Bronchial epithelial cell (primary cell): ENCODE measurements at places on chromosomes 3 and 15.

GRCh38 chr3:38600551-38600950 is 48.9 kb downstream of the SCN5A start:
- DNase-seq, result no peak

- no peak for DNase-seq
Measured at GRCh38 chr3:61975936-61976335, 397.4 kb downstream of the FEZF2 start.

- no peak for DNase-seq
Measured at GRCh38 chr3:56855856-56856512, 54.2 kb upstream of the ARHGEF3 start.

DNA sequence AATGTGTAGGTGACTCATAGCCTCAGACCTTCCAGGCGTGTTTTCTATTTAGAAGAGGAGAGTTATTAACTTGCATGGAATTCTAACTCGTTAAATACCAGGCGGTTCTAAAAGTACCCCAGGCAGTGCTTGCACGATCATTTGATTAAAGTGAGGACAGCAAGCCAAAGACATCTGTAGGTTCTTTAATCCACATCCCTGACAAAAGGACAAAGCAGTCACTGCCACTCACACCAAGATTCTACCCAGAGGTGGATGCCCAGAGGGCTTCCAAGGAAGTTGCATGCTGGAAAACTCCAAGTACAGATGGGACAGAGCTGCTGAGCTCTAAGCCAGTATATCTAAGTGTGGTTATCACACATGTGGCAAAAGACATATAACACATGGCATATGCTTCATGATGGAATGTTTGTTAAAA is 372.1 kb downstream of the ROBO2 start:
- DNase-seq, result no peak

GRCh38 chr15:43702174-43702573 is 8.5 kb downstream of the CKMT1A start:
- DNase-seq, result no peak

GRCh38 chr3:153573481-153573880 is 411.5 kb downstream of the RAP2B start:
- DNase-seq, result no peak

DNA sequence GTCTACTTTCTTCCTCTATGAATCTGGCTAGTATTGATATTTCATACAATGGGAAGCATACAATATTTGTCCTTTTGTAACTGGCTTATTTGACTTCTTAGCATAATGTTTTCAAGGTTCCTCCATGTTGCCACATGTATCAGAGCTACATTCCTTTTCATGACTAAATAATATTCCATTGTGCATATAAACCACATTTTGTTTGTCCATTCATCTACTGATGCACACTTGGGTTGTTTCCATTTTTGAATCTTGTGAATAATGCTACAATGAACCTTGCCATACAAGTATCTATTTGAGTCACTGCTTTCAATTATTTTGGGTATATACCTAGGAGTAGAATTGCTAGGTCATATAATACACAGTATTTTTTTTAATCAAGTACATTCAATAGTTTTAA is 38.0 kb downstream of the OSBPL10 start:
- peak; percentile 17 for DNase-seq

DNA sequence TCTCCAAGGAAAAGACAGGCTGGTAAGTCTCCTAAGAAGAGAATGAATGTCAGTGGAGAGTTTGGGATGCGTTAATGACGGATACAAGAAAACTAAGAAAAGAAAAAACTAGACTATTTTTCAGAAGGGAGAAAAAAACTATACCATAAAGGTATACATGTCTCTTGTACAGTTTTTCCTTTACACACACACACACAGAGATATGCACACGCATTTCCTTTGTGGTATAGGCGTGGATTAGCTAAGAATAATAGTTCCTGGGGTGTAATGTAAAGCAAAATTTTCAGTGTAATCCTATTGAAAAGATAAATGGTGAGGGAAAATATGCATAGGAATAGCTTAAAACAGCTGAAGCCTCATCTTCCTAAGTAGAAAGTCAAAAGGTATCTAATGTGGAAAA is 36.3 kb downstream of the GABPB1 start:
- no peak for DNase-seq

DNA sequence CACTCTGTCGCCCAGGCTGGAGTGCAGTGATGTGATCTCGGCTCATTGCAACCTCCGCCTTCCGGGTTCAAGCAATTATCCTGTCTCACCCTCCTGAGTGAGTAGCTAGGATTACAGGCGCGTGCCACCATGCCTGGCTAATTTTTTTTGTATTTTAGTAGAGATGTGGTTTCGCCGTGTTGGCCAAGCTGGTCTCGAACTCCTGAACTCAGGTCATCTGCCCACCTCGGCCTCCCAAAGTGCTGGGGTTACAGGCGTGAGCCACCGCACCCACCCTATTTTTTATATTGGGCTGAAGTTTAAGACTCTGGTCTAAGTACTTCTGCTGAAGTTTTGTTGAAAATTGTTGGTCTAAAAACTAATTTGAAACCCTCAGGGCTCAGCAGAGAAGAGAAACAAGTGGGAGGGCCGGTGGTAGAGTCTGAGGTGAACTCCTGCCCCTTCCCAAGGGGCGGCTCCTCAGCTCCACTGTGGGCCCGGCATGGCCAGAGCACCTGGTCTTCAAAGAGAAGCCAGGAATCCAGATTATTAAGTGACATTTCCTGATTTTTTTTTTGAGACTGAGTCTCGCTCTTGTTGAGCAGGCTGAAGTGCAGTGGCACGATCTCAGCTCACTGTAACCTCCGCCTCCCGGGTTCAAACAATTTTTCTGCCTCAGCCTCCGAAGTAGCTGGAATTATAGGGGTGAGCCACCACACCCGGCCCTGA is 4.0 kb downstream of the HDAC11 start:
- DNase-seq, result no peak

GRCh38 chr3:160427832-160428424 is 21.7 kb downstream of the TRIM59 start:
- DNase-seq, result no peak

DNA sequence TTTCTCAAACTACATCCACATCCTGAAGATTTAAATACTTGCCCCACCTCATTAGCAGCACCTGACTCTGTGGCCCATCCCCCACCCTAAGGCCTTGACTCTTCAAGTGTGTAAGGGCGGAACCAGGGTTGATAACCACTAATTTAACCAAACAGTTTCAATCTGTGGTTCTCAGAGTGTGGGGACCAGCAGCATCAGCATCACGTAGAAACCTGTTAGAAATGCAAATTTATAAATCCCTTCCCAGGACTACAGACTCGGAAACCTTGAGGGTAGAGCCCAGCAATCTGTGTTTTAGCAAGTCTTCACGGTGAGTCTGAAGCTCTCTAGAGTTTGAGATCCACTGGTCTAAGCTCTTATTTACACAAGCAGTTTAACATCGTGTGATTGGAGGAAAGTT is 12.4 kb downstream of the GNB4 start:
- DNase-seq, result no peak

- peak; percentile 97 for DNase-seq
Measured at GRCh38 chr15:62896969-62897486, 145.5 kb upstream of the TPM1 start.

GRCh38 chr3:122962149-122962548 is 65.4 kb downstream of the SEMA5B start:
- no peak for DNase-seq

DNA sequence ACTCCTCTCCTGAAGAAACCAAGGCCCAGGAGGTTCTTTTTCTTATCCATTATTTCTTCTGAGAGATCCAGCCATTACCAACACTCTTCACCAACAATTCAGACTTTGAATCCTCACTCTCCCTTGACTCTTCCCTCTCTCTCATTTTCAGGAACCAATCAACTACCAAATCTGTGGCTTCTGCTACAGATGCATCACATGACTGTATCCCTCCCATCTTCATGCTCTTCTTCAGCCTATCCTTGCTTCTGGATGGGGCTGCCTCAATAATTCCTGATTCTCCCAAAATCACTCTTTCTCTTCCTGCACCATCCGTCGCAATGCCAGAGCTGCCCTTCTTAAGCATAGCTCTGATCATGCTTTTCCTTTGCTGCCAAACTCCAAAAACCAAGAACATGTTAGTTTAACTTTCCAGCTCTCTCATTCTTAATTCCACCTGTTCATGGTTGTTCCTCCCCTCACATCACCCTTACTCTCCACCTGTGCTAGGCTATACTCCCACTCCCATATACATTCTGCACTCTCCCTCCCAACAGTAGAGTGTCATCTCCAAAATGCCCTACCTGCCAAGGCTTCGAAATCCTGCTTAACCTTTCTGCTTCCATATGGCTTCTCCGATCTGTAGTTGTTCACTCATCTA is 13.5 kb downstream of the PLD1 start:
- no peak for DNase-seq

DNA sequence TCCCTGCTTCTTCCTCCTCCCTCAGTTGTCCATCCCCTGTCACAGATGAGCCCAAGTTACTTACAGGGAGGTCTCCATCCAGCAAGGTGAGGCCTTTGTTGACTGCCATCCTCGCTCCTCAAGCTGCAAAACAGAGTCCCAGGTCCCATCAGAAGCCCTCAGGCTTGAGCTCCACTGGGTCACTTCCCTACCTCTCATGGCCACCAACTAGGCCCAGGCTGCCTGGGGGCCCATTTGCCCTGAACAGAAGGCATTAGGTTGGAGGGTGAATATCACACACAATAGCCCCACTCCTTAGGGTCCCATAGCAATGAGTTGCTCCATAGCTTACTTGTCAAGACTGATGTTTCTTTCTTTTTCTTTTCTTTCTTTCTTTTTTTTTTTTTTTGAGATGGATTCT is 1.8 kb downstream of the PLIN1 start:
- no peak for DNase-seq

DNA sequence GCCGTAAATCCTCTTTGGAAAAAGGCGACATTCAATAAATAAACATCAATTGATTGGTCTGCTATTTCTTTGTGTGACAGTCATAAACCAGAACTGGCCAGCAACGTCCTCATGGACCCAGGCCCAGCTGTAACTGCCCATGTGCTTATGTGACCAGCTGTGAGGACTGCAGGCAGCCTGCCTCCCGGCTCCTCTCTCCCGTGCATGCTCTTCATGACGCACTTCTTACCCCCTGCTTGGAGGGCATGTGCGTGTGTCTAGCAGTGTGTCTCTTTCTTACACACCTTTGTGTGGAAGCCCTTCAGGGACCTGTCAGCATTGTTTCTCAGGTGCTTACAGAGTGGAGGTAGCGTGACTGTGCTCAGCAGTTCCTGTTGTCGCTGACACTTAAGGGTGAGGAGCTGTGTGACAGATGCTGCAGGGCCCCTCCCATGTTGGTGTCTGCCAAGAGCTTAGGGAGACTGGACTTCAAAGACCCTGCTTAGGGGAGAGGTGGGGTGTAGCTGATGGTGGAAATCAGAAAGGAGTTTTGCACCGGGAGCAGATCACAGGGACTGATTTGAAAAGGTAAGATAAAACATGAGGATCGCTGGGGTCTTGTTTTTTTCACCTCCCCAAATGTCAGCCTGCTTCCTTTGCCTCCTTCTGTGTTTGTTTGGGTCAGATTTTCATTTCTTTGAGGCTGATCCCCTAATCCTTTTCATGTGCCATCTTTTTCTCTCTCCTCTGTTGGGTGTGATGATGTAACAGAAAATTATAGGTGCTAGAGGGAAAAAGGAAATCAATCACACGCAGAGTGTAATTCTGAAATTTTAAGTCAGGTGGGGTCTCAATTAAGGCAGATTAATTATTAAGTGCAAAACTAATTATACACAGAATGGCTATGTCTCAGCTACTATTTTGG is 2.1 kb downstream of the PODXL2 start:
- DNase-seq, result no peak

GRCh38 chr3:141368062-141368924 is at the start of gene ZBTB38:
ZBTB38 (plus strand) TSS chr3:141368504; CDS start chr3:141442389, 73,885 bp downstream.
- peak; percentile 85 for DNase-seq

DNA sequence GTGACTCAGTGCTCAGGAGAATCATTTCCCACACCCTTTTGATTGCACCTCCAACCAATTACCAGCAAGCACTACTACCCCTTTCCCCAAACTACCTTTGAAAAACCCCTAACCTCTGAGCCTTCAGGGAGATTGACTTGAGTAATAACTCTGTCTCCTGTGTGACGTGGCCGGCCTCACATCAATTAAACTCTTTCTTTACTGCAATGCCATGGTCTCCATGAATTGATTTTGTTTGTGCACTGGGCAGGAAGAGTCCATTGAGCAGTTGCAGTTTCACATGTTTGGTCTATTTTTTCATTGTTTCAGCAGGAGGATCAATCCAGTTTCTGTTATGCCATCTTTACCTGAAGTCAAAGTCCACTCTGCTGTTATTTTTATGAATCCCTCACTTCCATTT is 32.4 kb downstream of the SCN11A start:
- no peak for DNase-seq

DNA sequence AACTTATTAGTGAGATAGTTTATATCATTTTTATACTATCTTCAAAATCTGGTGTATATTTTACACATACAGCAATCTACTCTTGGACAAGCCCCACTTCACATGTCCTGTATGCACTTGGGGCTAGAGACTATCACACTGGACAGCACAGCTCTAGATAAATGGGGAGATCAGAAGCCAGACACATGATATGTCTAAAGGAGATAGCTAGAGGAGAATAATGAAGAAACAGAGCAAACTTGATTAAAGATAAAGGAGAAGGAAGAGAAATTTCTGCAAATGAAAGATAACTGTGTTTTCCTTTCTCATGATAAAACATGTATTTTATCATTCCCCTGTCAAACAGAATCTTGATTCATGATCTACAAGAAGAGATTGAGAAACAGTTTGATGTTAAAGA is 13.0 kb downstream of the CPA3 start:
- DNase-seq, result no peak

DNA sequence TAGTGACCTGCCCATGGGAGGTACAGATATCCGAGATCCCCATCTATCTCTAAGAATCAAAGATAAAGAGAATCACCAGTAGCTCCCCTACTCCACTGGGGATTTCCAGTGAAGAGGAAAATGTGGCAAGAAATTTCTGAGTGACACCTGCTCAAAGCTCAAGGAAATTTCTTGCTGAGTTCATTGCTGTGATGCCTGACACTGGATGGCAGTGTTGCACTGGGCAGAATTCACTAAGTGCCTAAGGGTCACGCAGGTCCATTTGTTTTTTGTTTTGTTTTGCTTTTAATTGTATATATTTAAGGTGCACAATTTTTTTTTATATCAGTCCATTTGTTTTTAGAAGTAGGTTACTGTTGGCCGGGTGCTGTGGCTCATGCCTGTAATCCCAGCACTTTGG is 109.5 kb upstream of the KCNAB1 start:
- DNase-seq, result peak; percentile 39

DNA sequence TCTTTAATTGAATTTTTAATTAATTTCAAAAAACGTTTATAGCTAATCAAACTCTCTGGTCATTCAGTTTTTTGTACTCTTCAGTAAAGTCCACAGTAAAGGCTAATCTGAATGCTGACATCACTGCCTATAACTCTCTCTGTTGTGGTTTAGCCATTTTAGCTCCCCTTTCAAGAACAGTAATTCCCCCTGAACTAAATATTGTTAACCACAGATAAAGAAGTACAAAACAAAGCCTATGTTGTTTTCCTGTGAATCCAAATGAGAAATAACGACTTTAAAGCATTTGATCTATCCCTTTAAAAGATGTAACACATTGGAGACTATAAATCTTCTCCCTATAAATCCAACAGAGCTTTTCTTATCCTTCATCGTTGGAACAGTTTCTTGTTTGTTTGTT is 94.2 kb downstream of the ZBTB20 start:
- DNase-seq, result no peak

- DNase-seq, result no peak
Measured at GRCh38 chr15:50506121-50506520, 40.3 kb downstream of the USP50 start.

- no peak for DNase-seq
Measured at GRCh38 chr3:55584716-55585368, 97.7 kb upstream of the WNT5A start.

GRCh38 chr3:153320585-153321128 is 158.6 kb downstream of the RAP2B start:
- no peak for DNase-seq
